Progenitor cell of endocrine pancreas (in vitro differentiated cells): ENCODE measurements at places on chromosomes 7 and 10.

DNA sequence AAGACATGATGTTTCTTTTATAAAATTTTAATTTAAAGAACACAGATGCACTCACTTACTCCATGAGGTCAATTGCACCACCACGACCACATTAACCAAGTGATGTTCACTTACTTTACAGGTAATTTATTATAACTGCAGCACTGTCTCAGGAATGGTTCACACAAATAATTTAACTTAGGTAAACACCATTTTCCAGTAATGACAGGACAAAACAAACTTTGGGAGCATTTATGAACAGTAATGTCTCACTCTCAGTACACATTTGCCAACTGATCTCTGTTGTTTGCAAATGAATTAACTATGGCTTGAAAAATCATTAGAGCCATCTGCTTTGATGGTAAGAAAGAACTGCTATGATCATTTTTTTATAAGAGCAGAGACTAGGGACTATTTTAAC, 150.4 kb downstream of the ETV1 start:
- DNase-seq = no peak

- no peak for DNase-seq
Measured at GRCh38 chr10:11647676-11648075, 36.2 kb upstream of the USP6NL start.

DNA sequence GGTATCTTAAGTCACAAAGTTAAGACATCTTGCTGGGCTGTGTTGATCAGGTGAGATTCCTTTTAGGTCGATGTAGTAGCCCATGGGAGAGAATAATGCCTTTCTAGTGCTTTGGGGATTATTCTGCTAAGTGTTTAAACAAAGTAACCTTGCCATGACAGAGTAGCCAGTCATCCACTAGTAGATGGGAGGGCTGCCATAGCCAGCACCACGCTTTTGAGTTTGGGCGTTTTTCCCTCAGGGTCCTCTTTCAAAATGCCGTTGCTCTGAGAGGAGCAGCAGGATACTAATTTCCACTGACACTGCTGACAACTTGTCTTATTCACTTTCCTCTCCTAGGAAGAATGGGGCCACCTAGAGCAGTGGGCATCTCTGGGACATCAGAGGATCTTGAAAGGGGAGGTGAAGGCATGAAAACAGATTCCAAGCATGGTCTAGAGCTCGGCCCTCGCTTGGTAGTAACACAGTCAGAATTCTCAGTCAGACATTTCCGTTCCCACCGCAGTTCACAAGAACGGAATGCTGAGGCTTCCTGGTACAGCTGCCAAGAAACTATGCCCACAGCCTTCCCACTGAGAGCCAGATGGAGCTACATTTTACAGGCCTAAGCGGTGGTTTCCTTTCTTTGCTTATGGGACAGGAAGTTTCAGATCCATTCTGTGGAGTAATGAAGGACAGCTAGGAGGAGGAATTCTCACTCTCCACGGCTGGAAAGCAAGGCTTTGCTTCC, 15.3 kb upstream of the RSU1 start:
- DNase-seq = no peak

DNA sequence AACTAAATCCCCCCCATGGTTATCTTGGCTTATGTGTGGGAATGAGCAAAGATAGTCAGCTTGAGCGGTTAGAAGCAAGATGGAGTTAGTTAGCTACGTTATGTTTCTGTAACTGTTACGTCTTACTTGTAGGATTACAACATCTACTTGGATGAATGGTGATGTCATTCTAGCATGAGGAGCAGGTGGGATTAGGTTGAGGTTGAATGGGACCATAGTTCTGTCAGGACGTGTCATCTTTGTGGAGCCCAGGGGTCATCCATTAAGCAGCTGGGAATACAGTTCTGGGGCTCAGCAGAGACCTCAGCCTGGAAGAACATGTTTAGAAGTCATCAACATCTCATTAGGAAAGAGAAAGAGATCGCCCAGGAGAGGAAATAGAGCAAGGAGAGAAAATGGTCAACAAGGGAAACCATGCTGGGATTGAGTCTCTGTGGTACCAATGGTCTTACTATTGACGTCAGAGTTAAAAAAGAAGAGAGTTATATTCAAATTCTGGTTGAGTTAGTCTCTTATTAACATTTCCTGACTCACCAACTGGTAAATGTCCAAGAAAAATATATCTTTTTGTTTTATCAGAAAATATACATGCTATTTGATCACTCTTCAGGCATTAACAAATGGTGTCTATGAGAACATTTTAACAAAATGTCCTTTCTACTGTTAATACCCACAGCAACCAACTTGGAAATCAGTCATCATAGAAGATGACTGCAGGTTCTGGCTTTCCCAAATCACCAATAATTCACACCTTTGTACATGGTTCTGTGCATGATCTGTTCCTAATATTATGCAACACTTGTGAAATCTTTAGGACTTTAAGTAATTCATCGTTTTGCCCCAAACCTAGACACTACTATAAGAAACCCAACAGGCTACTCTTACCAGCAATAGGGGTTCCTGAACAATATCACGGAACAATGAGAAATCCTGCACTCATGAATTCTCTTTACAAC, 96.9 kb downstream of the KIAA1217 start:
- no peak for DNase-seq

- DNase-seq = no peak
Measured at GRCh38 chr7:70406186-70406949, 725.6 kb upstream of the GALNT17 start.

GRCh38 chr10:47334466-47335295, 12.4 kb downstream of the GDF2 start:
- DNase-seq = no peak

- DNase-seq = no peak
Measured at GRCh38 chr7:111588065-111588433, 25.8 kb upstream of the IMMP2L start.

GRCh38 chr7:134024739-134025138, 102.4 kb upstream of the LRGUK start:
- DNase-seq = no peak

DNA sequence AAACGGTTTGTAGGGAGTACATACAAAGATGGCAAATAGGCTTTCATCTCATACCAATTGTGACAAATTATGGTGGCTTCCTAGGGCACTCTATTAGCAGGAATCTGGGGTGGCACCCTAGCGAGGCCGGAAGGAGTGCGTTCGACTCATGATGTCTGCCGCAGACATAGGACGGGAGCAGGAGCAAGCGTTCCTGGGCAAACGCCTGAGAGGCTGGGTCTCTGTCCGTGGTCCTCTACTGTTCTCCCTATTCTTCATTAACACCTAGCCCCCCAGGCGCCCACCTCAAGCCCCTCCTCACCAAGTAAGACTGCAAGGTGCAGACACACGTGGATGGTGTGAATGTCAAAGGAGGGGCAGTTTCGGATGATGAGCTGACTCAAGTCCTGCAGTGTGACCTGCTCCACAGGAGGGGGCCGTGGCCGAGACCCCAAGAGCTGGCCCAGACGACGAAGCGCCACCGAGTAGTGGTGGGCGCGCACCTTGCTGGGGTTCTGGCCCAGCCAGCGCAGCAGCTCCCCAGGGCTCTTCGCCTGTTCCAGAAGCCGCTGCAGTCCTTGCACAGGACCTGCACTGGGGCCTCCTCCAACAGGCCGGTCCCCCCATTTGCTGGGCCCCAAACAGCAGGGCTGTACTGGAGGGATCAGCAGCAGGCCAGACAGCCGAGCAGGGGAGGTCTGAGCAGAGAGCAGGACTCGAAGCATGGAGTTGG, 1.3 kb downstream of the FASTK start:
- no peak for DNase-seq

GRCh38 chr10:48940372-48940771, 732 bp upstream of the LRRC18 start:
- no peak for DNase-seq

DNA sequence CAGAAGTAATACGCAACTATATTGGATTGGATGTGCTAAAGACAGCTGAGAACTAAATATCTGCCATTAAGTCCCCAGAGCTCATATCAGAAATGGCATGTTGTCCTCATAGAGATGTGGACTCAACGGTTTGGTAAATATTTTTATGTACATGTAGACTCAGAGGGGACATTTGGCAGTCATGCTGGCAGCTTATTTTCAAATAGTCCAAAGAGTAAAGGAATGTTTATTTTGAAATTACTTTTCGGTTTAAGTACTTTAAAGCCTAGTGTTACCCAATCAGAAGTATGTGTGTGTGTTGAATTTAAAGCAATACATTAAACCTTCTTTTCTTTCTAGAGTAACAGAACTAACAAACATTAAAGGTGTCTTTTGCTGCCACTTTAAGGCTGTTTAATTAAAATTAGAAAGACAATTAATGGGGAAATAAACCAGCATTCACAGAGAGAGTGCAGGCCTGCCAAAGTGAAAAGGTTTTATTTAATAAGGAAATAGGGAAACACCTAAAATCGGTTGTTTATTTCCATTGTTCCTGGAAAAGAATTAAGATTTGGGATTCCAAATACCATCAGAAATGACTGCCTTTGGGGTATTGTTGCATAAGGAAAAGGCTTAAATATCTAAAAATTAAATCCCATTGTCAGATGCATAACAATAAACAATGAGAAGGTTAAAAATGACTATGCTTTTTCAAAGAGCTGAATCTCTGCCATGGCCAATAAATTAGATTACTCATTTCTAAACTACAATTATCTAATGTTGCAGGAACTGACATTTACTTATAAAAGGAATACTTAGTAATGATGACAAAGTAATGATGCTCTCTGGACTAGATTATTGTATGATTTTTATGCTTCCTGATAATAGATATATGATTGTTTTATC, 113.4 kb upstream of the AHR start:
- no peak for DNase-seq

DNA sequence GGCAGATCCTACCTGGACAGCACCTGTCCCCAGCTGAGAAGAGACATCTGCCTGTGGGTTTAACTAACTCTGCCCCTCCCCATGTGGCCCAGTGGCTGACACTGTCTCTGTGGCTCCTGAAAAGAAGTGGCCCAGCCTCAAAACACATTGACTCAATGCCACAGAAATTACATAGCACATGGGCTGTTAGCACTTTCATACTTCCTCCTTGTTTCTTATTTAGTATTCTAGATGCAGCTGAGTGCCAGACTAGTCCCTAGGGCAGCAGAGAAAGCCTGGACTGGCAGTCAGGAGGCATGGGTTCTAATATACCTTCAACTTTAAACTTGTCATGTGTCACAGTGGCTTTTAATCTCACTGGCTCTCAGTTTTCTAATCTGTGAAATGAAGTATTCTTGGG, 171.0 kb downstream of the TRIL start:
- no peak for DNase-seq

DNA sequence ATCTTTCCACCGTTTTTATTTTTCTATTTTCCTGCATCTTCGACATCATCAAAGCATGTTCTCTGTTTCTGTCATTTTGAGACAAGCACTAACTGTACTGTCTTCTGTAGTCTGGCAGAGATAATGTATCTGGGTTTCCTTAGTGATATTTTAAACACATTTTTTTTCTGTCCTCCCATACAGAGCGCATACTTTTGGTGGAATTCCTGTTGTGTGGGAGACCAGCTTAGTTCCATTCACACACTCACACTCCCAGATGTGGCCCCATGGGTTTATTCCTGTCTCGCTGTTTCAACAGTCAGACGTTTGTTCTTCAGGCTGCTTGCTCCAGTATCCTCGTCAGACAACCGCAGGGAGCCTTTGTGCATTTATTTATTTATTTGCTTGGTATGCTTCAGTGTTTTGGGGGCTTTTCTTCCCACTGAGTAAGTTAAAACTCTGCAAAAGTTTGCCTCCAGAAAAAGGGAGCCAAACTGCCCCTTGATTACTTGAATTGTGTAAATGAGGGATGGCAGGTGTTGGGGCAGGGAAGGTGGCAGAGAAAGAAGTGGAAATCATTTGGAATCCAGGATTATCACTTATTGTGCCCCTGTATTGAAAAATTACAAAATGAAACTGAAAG, 456.8 kb upstream of the KLF6 start:
- no peak for DNase-seq

DNA sequence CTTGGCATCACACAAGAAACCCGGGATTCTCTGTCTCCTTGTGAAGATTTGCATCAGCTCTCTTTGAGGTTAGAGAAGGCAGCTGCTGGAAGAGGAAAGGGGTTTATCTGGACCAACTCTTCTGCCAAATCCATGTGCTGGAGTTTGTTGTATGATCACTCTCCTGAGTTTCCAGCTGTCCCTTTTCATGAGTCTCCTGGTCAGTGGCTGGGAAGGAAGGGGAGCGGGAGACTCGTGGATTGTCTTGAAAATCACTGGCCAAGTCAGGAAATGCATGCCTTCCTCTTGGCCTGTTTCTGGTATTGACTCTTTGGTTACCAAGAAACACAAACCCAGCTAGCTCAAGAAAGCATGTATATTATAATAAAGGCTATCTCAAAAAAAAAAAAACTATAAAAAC, 38.8 kb downstream of the TACR2 start:
- DNase-seq = no peak

DNA sequence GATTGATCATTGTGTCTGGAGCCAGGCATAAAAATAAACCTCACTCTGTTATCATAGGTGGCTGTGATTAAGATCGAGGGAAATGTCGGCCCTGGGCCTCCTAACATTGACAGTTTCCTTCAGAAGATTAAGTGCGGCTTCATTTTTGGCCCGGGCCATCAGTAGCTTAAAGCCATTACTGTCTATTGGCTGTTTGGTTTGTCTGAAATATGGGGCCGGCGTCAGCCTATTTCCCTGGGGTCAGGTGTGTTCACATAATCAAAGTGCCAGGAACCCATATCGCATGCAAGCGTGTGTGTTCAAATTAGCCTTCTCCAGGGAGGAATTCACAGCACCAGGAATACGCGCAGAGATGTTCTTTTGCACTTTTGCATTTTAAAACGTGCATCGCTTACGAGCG, 114.7 kb downstream of the CUX1 start:
- DNase-seq = no peak

DNA sequence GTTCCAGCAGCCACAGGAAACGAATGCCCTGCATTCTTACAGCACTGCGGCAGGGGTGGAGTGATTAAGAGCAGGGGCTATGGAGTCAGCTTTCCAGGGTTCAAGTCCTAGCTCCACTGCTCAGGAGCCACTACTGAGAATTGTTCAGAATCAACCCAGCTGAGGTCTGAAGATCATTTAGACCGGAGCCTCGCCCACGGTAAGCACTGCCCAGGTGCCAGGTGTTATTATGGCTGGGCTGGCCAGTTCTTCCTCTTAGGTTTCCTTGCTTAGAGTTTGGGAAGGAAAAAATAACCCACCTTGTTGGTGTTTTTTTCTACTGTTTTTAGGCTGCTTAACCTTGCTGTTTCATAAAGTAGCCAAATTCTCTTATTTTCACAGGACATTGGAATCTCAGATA, 4.8 kb upstream of the FIGNL1 start:
- DNase-seq = no peak

DNA sequence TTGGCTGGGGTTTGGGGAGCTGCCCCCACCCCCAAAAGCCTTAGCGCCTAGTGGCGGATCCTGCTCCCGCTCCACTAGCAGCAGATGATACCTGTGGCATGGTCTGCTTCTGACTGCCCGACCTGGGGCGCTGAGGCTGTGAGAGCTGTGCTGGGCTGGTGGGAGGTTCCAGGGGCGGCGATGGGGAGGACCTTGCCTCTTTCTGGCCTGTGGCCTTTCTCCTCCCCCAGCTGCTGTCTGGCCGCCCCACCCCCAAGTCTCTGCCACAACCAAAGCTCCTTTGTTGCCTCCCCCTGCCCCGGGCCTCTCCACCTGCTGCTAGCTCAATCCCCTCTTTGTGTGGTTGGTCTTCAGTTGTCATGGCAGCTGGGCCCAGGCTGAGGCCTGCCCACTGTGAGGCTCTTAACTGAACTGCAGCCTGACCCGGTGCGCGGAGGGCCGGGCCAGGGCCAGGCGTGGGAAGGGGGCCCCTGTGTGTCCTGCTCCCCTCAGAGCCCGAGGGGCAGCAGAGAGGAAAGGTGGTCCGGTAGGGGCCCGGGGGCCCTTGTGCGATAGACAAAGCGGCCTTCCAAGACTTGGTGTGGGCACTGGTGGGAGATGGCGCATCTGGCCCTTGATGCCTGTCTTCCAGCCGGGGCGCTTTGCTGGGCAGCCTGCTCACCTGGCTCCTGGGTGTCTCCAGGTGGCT, 4.7 kb downstream of the ZNF775 start:
- peak; percentile 73 for DNase-seq
